Hippocampal formation (tissue), 2 donors: ENCODE measurements at places on chromosomes 16 and 17.

GRCh38 chr17:80957461-80957941, 34.1 kb upstream of the CHMP6 start:
- DNase-seq: no peak

- no peak for DNase-seq
Observed at GRCh38 chr16:49280841-49281371, 732 bp downstream of the CBLN1 start.

DNA sequence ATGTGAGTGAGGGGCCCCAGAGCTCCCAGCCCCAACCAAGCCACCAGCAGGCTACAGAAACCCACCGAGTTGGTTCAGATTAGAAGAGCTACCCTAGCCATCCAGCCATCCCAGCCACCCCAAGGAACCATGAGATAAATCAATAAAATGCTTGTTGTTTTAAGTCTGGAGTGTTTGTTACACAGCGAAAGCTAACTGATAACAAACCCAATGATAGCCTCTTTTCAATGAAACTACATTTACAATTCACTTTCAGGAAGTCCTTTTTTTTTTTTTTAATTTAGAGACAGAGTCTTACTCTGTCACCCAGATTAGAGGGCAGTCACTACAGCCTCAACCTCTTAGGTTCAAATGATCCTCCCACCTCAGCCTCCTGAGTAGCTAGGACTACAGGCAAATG, 215.0 kb upstream of the ZFHX3 start:
- DNase-seq: no peak

DNA sequence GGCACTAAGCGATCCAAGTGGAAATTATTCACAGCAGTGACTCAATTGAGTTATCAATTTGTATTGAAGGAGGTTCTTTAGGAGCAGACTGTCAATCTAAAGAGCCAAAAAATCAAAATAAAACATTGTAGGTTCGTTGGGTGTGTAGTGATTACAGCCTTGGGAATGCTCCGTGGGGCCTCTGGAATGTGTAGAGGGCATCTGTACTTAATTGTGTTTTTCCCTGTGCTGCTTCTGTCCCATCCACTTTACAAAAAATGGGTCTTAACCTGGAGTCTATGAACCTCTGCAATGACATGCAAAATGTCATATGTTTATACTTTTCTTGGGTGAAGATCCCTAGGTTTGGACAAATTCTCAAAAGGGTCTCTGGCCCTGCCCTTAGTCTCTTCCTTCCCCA, 215.1 kb downstream of the CCDC182 start:
- no peak for DNase-seq

- DNase-seq: no peak
Observed at GRCh38 chr16:87240211-87241136, 76.7 kb downstream of the C16orf95 start.

DNA sequence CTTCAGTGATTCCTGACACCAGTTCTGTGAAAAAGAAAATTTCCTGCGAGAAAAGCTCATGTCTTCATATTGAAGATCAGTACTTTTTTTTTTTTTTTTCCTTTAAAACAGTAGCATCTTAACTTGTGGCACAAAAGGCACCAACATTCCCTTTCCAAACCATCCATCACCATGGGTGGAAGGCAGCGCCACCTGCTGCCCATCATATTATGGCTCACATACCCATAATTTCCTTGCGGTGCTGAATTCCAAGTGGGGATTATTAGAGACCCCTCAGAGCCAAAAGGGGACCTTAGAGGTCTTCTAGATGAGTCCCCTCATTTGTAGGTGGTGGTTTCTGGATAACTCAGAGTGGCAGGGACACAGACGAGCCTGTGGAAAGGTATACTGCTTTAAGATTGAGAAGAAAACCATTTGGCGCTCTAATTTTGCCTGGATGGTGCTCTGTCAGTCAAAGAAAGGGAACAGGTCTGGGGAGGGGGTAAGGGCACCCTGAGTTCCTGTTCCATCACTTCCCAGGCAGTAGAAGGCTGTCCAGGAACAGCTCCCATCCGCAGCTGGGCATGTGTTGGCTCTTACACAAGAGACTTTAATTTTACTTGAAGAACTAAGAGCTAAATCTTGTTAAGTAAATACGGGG, 7.9 kb upstream of the SOST start:
- DNase-seq: peak; percentile 10
